ENCODE measurements at places on chromosomes 6 and 20. TPM values are rescaled to one million over a fixed set of nuclear protein-coding genes. Genes with fewer than 3 reads are reported as not detected.

Gene CLPSL1
- not detected for total RNA-seq

DNA sequence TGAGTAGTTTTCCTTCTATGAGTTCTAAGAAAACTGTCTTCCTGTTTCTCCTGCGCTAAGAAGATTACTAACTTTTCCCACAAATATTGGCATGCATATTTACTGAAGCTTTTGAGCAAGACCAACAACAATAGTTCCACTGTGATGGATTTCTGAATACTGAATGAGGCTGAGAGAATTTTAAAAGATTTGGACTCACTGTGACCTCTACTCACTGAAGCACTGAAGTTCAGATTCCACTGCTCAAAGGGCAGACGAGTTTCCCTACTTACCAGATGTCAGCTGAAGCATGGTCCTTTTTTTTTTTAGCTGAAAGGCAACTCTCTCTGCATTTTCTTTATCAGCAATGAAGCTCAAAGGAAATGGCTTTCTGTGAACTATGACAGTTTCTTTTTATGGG lies 718.5 kb downstream of the RFPL4B start:
- H3K36me3 ChIP-seq = peaks cover 7% of the 10 kb centered on the region
- H3K27ac ChIP-seq = peak overlapping the region; percentile 62
- H3K4me1 ChIP-seq = peaks cover 48% of the 10 kb centered on the region

DNA sequence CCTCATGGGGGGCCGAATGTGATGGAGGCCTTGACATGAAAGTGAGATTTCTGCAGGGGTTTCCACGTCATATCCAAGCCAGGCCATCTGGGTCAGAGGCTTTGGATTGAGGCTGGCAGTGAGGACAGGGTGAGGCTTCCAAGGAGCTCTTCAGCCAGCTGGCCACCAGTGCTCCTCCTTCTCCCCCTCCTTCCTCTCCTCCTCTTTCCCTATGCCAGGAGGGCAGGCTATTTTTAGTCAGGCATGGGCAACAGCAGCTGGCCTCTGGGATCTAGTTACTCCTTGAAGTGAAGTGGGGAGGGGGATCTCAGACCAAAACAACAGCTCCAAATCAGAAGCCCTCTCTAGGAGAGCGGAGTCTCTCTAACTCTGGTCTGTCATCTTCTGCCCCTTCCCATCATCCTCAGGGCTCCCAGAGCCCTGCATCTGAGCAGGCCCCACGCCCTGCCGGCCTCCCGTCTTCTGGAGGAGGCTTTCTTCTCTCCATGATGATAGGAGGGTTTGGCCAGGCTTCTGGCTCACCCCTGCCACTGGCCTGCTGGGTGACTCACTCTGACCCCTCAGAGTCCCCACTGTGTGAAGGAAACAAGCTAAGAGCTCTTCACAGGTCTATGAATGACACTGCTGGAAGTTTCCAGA lies 612 bp downstream of the TNNC2 start:
- H3K4me3 ChIP-seq = no peak overlapping the region
- no peak for DNase-seq
- peaks cover 45% of the 10 kb centered on the region for H3K4me1 ChIP-seq
- peak overlapping the region; percentile 79 for H3K27ac ChIP-seq
- H3K36me3 ChIP-seq = no peaks in the 10 kb centered on the region

Gene AVP
- not detected for total RNA-seq

Gene NFKBIL1
- 21.2 TPM for total RNA-seq

DNA sequence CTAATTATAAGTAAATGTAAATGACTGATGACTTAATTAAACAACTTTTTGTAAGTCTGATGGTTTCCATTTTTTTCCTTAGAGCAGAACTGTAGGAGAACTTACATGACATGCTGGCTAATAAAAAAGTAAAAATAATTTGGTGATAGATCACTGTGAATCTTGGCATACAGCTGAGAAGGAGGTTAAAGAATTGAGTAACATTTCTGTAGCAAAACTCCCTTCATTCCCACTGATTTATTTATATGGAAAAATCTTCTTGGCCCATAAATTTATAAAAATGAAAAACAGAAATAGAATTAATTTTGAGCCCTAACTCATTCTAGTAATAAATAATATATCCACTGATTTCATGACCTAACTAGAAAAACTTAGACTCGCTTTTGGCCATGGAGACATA lies 48.1 kb downstream of the SLC22A3 start:
- H3K27me3 ChIP-seq = no peaks in the 10 kb centered on the region
- no peak overlapping the region for H3K4me3 ChIP-seq
- no peak overlapping the region for H3K27ac ChIP-seq
- peaks cover 22% of the 10 kb centered on the region for H3K4me1 ChIP-seq

Gene THBD
- 38.2 TPM for total RNA-seq

DNA sequence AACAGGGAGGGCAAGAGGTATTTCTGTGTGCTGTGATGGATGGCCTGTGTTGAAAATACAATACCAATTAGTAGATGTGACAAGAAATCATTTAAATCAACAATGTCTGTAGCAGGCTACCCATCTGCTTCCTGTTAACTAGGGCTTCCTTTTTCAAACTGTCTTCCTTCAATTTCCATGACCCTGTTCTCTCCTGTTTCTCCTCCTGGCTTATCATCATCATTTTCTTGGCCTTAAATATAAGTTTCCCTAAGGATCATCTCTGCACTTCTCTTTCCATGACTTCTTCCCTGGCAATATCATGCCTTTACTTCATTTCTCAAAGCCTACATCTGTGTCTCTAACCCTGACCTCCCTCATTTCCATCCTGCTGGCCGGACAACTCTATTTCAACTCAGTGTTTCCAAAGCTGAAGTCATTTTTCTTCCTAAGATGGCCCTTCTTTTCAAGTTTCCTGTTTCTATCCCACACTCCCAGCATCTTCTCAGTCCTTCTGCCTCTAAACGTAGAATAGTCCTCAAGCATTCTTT lies 18.2 kb downstream of the ZC2HC1B start:
- no peak overlapping the region for H3K4me3 ChIP-seq
- no peaks in the 10 kb centered on the region for H3K27me3 ChIP-seq
- no peaks in the 10 kb centered on the region for H3K4me1 ChIP-seq
- H3K27ac ChIP-seq = no peak overlapping the region

DNA sequence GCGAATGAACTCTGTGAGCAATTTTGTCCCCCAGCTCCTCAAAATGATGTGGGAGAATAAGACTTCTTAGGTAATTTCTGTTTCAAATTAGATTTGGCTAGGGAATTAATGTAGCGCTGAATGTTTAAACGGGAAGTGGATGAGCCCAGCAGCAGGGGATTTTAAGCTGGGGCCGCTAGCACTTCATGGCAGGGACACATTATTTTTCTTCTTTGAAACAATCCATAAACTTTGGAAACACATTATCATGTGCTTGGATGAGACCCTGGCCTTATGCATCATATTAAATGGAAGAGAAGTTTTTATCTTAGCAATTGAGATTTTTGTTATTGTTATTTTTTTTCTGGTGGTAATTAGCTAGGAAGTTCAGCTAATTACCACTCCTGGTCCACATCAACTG lies 74.2 kb upstream of the FUCA2 start:
- H3K27me3 ChIP-seq = no peaks in the 10 kb centered on the region
- H3K4me1 ChIP-seq = peaks cover 35% of the 10 kb centered on the region
- H3K27ac ChIP-seq = no peak overlapping the region
- no peaks in the 10 kb centered on the region for H3K36me3 ChIP-seq
- DNase-seq = no peak
- no peak overlapping the region for H3K4me3 ChIP-seq

DNA sequence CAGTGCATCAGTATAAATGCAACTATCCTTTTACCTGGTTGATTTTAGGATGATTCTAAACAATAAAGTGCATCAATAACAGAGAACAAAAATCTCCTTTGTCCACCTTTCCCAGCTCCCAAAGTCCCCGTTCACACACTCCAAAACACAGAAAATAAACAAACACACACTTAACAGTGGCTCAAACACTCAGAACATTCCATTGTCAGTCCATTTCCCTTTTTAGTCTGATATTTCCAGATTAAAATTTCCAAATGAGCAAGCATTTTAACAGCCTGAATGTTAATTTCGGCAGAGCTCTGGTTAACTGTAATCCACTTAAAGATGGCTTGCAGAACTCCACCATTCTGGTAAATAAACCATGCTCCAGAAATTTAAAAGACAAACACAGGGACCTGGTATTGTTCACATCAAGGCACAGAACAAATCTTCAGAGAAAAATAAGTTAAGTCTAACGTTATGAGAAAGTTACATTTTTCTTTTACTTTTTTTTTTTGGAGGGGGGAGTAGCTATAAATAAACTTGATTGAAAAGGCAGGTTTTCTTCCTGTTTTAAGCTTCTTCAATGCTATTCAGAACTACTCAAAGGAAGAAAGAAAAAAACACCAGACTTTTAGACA lies 100.8 kb downstream of the DST start:
- H3K4me3 ChIP-seq = no peak overlapping the region
- no peak for DNase-seq
- H3K27me3 ChIP-seq = no peaks in the 10 kb centered on the region
- peaks cover 28% of the 10 kb centered on the region for H3K4me1 ChIP-seq
- H3K36me3 ChIP-seq = no peaks in the 10 kb centered on the region

Gene HCK
- not detected for total RNA-seq

- peaks cover 11% of the 10 kb centered on the region for H3K4me1 ChIP-seq
- no peak for DNase-seq
- H3K4me3 ChIP-seq = no peak overlapping the region
Measured at GRCh38 chr20:4472906-4473305, 248.8 kb upstream of the PRND start.

Gene SUPT3H
- total RNA-seq = 10.7 TPM

- no peaks in the 10 kb centered on the region for H3K36me3 ChIP-seq
- H3K4me1 ChIP-seq = peaks cover 4% of the 10 kb centered on the region
- no peak overlapping the region for H3K27ac ChIP-seq
- peak overlapping the region; percentile 69 for H3K4me3 ChIP-seq
- no peaks in the 10 kb centered on the region for H3K27me3 ChIP-seq
- peak; percentile 87 for DNase-seq
Measured at GRCh38 chr6:73451223-73452106, 632 bp downstream of the CGAS start.

Measured in chondrocyte (in vitro differentiated cells).